Neural crest cell (in vitro differentiated cells): ENCODE measurements at places on chromosomes 16 and 17.
A peak's percentile ranks its signal among the peaks of the same experiment; 100 is the strongest.

GRCh38 chr16:11306997-11307638 is 26.0 kb upstream of the PRM1 start:
- no peak for DNase-seq

DNA sequence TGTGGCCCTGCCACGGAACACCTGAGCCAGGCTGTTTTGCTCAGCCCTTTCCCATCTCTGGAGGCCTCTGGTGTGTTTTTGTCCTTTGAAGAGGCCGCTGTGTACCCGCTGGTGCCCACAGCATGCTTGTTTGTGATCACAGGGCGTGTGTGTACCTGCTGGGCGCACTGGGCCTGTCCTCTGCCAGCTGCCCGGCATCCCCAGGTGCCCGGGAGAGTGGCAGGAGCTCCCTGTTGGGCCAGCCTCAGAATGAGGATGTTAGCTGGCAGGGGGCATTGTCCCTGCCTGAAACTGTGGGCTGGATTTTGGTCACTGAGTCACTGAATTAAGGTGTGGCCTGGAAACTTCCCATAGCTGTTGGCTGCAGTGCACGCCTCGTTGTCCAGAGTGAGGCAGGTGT is 31.1 kb downstream of the BAIAP2 start:
- no peak for DNase-seq

DNA sequence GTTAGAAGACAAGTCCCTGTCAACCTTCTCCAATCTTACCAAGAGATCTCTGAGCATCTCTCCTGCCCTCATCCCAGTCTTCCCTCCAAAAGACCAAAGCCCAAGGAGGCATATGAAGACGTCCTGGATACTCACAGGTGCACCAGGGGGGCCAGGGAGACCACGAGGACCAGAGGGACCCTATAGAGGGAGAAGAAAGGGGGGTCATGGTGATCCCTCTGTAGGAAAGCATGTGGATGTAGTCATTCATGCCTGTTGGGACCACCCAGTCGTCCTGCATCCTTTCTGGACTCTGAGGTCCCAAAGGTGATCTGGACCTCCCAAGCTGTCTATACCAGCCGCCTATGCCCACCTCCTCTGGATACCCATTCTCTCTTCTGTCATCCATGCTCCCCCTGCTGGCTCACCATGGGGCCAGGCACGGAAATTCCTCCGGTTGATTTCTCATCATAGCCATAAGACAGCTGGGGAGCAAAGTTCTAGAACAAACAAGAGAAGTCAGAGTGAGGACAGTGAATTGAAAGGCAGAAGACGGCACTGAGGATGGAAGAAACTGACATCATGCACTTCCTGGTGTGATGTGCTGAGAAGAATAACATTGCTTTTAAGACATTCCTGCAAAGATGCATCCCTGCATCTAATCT is 3.3 kb downstream of the COL1A1 start:
- DNase-seq, result peak; percentile 56

DNA sequence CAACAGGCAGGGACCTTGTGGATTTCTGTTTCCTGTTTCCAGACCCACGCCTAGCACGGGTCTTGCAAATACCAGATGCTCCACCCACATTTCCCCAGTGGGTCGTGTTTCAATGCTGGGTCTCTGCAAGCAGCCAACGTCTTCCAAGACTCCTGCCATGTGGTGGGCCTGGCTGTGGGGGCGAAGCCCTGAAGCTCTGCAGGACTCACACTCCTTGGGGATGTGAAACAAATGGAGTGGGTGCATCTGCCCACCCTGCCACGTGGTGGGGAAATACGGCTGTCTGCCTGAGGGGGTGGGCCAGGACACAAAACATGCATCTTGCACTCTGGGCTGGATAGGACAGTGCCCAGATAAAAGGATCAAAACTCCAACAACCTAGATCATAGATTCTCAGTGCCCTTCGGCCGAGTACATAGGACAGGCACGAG is 32.6 kb downstream of the FA2H start:
- DNase-seq, result no peak

DNA sequence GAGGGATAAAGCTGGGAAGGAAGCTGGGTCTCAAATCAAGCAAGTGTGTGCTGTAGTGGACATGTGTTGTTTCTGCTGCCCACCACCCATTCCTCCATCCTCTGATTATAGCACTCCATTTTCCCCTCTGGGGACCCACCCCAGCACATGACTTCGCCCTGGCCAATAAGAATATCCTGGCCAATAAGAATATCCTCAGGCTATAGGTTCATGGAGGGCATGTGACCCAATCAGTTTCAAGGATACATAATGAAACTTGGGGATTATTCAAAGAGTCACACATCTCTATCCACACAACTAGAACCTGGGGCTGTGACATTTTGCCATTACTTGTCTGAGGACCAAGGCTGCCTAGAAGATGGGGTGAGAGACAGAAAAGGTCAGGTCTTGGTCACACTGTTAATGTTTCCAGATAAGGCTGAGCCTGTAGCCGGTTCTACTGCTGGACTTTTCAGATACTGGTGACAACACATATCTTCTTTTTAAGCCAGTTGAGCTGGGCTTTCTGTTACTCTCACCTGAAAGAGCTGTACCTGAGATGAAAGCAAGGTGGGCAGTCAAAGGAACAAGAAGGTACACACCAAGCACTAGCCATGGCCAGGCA is 33.7 kb downstream of the MYO18A start:
- no peak for DNase-seq

GRCh38 chr17:60154616-60155426 is 5.0 kb downstream of the CA4 start:
- DNase-seq, result no peak

DNA sequence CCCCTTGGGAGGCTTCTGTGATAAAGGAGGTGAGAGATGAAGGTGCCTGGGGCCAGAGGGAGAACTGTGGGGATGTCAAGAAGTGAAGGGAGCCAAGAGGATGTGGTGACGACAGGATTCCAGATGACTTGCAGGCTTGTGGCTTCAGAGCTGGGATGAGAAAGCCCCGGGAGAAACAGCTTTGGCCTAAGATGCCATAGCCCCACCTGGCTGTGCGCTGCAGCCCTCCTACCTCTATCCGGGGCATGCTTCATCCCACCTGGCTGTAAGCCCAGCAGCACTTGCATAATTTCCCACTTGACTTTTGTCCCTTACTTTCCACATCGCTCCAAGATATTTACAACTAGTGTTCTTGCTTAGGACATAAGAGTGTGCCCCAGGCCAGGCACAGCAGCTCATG is 29.3 kb downstream of the GINS3 start:
- no peak for DNase-seq

- DNase-seq, result peak; percentile 61
These were observed 51.8 kb upstream of the JPH3 start for GRCh38 chr16:87550495-87550961.

- no peak for DNase-seq
These were observed 68.1 kb downstream of the GAS7 start for GRCh38 chr17:10130263-10130662.

- no peak for DNase-seq
These were observed 297.1 kb upstream of the MAF start for GRCh38 chr16:79897453-79898146.

DNA sequence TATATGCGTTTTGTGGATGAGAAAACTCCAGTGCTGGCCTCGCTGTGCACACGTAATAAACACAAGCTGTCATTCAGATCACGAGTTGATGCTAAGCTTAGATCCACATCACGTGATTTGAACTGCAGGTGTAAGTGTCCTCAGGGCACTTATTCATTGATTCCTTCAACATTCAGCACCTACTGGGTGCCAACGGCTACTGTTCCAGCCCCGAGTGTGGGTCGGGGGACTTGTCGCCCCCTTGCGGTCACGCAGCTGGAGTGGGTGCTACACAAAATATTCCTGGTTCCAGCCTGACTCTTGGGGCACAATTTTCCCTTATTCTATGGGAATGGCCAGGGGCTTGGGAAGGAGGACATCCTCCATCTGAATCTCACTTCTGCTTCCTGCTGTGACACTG is 29.9 kb upstream of the GINS2 start:
- peak; percentile 23 for DNase-seq

GRCh38 chr17:9071811-9072498 is 50.6 kb downstream of the NTN1 start:
- DNase-seq, result no peak

GRCh38 chr16:30011714-30012504 is 1.1 kb upstream of the DOC2A start:
- DNase-seq, result no peak

DNA sequence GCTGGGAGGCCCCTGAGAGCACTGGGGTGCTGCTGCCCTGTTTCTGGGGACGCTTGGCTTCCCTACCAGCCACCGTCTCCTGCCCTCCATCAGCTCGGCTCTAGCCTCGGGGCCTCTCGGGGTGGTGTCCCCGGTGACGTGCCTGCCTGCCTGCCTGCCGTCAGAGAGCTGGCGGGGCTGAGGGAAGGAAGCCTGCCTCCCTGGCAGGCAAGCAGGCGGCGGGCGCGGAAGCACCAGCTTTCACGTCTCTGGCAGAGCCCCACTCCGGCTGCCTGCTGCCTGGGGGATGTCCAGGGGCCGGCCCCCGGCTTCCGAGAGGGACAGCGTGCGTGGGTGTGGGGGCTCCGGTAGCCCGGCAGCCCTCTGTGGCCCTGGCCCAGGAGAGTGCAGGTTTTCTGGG is 9.3 kb downstream of the CENPX start:
- no peak for DNase-seq

DNA sequence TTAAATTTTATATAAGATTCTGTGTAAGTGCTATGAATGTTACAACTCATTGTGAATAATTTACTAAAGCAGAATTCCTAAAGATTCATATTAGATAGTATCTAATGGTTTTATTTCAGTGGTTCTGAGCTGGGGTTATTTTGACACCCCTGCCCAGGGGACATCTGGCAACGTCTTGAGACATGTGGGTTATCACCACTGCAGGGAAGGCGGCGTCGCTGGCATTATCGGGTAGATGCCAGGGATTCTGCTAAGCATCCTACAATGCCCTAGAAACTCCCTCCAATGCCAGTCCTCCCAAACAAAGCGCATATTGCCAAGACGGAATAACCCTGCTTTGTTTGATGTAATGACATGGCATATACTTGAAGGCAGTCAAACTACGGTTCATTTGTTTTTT is 372.3 kb upstream of the ZFHX3 start:
- DNase-seq, result no peak

DNA sequence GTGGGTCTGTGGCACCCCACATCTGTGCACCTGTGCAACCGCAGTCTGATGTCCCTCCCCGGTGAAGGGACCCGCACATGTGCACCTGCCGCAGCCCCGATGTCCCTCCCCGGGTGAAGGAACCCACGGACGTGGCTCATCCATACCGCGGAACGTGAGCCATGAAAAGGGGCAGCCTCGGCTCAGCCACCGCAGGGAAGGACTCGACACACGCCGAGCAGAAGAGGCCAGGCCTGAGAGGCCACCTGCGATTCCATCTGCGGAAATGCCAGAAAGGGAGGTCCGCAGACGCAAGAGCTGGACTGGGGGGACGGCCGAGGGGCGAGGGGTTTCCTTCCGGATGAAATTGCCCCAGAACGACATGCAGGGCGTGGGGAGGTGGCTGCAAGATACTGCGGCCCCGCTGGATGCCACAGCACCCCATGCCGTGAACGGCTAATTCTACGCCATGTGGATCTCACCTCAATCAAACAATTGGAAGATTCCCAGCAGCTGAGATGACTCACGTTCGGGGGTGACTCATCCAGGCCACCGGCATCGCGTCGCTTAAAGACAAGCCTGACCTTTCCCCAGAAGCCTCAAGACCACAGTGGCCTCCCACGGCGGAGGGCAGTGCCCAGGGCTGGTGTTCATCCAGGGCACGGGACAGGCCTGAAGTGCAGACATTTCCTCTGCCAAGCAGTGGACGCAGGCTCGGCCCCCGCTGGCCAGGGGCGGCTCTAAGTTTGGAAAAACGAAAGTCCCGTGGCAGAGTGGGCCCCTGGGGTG is 21.0 kb downstream of the SOX8 start:
- DNase-seq, result no peak

- DNase-seq, result no peak
These were observed 7.0 kb downstream of the CYTH1 start for GRCh38 chr17:78774956-78775571.

GRCh38 chr17:35372846-35373533 is 431 bp downstream of the SLFN11 start:
- DNase-seq, result no peak

- no peak for DNase-seq
These were observed 1726.1 kb downstream of the TP53TG3F start for GRCh38 chr16:35185366-35186044.

DNA sequence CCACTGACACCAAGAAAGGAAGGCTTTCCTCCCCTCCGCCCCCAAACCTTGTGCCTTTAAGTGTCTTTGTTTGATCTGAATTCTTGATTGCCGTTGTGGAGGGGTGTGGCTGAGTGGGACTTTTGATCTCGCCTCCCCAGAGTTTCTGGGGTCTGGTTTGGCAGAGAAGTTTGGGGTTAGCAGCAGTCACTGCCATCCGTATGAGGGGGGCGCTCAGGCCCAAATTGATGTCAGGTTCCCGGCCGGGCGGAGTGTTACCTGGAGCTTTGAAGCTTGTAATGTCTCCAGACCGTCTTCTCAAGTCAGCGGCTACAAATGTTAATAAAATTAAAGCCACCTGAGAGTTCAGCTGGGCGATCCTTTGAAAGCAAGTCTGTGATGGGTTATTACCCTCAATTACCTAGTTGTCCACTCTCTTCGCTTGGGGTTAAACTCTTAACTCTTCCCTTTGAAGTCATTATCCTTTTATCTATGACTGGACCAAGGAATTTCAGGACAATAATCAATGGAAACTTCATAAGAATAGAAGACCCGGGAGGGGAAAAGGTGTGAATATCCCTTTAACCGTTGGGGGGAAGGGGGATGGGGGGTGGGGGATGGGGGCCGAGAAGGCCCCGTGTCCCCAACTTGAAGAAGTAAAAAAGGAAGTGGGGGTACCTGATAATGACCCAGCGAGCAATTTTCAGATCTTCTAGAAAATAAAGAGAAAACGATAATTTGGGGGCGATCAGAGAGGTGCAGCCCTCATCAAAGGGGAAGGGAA is 31.8 kb upstream of the AXIN2 start:
- no peak for DNase-seq

- no peak for DNase-seq
These were observed 15.3 kb upstream of the RASL10B start for GRCh38 chr17:35716173-35716572.
